ENCODE measurements at places on chromosomes 3 and 15. TPM values are rescaled to one million over a fixed set of nuclear protein-coding genes. Genes with fewer than 3 reads are reported as not detected.
A peak's percentile ranks its signal among the peaks of the same experiment; 100 is the strongest.

CD96 gene
- 60.5 TPM for total RNA-seq

MASP1 gene
- not detected for total RNA-seq

ZBTB47 gene
- total RNA-seq = 1.0 TPM

SLC9A9 gene
- 1.1 TPM for total RNA-seq

TUSC2 gene
- 25.0 TPM for total RNA-seq

DNA sequence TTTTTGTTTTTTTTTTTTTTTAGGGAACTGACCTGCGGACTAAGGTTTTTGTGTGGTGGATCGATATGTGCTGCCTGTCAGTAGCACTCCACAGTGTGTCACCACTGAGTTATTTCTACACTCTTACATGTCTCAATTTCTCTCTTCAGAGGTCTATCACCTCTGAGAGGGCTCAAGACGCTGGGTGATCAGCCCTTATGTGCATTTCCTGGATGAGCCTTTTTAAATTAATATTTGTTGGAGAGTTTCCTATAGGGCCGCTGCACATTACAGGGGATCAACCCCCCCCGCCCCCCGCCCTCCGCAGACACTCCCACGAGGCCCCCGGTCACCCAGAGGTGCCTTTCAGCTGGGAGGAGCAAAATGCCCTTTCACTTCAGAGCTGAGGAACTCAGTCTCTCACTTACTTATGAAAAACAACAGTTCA lies 34.5 kb upstream of the AP4E1 start:
- DNase-seq = no peak
- peaks cover 25% of the 10 kb centered on the region for H3K4me1 ChIP-seq
- no peak overlapping the region for H3K4me3 ChIP-seq
- H3K27me3 ChIP-seq = peaks cover 31% of the 10 kb centered on the region
- H3K36me3 ChIP-seq = no peaks in the 10 kb centered on the region
- H3K27ac ChIP-seq = no peak overlapping the region

COPB2 gene
- total RNA-seq = 99.0 TPM

DNA sequence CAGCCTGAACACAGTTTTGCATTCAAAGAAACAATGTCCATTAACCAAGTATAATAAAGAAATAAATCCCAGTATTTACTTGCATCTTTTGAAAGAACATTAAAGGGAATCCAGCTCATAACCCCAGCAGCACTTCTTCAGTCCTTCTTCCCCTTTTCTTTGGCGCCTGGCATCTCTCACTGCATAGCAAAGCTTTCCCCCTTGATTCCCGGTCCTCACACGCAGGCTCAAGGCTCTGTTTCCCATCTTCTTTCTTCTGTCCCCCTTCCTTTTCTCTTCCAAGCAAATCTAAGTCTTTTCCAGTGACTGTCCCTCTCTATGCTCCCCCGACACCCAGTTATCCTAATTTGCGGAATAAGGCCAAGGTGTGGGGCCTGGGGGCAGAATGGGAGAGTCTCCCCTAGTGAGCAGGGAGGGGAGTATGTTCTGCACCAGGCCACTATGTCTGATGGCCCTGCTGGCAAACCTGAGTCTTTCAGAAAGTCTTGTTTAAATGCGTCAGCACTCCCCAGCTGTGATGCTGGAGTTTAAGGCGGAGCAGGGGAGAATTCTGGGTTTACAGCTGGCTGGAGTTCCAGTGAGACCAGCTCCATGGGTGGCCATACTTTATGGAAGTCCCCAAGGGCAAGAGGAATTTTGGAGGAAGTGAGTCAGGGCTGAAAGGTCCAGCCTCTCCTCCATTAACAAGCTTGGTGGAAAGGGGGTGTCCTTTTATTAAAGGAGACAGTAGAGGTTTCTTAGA lies 42.1 kb downstream of the GOLGA6A start:
- H3K27ac ChIP-seq = no peak overlapping the region
- H3K27me3 ChIP-seq = no peaks in the 10 kb centered on the region
- H3K36me3 ChIP-seq = peaks cover 40% of the 10 kb centered on the region
- DNase-seq = no peak
- H3K4me1 ChIP-seq = peaks cover 2% of the 10 kb centered on the region
- no peak overlapping the region for H3K4me3 ChIP-seq

EFHB gene
- total RNA-seq = 0.44 TPM

GRCh38 chr15:72058585-72058984 lies 59.4 kb downstream of the MYO9A start:
- DNase-seq = no peak
- H3K4me3 ChIP-seq = no peak overlapping the region

DNA sequence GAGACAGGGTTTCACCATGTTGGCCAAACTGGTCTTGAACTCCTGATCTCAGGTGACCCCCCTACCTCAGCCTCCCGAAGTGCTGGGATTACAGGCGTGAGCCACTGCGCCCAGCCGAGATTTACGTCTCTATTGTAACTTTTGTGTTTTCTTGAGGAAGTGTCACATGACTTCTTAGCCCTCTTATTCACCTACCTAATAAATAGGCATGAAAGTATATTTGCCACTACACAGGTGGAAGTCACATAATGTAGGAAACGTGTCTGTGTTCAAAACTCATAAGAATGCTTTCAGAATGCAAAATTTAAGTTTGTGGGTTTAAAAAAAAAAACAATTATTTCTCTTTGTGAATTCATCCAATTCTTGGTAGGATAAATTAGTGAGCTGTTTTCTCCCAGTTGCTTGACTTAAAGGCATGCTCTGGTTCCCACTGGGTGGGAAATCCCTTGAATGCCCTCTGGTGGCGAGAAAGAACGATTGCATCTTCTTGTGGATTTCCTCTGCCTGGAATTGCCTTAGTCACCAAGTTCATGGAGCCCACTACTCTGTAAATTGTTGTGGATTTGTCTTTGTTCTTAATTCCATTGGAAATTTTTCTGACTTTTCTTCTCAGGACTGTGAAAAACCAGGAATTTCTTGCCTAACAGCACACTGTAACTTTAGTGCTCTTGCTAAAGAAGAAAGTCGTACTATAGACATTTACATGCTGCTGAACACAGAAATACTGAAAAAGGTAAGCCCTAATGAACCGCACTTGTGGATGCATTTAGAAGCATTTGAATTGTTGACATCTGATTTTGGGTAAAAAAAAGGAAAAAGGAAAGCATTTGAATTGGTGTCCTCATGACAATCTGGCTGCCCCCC lies 82.2 kb upstream of the CTDSPL start:
- H3K27ac ChIP-seq = no peak overlapping the region
- H3K4me3 ChIP-seq = no peak overlapping the region
- H3K36me3 ChIP-seq = no peaks in the 10 kb centered on the region
- peak; percentile 72 for DNase-seq

LRTM1 gene
- not detected for total RNA-seq

DNA sequence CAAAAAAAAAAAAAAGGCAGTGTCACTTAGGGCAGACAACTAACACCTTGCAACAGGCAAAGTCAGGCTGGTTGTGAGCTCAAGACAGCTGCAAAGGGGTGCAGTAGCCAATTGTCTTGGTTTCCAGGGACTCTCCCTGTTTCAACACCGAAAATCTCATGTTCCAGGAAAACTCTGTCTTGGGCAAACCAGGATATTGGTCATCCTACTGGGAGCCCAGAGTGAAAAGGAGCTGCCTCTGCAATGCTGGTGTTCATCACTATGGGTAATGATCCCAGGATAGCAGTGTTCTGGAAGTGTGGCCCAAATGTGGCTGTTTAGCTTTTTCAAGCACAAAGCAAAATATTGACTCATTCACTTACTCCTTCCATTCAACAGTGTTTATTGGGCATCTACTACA lies 82.6 kb downstream of the ARHGAP31 start:
- H3K27ac ChIP-seq = no peak overlapping the region
- H3K4me3 ChIP-seq = no peak overlapping the region
- DNase-seq = no peak
- H3K4me1 ChIP-seq = no peaks in the 10 kb centered on the region

DNA sequence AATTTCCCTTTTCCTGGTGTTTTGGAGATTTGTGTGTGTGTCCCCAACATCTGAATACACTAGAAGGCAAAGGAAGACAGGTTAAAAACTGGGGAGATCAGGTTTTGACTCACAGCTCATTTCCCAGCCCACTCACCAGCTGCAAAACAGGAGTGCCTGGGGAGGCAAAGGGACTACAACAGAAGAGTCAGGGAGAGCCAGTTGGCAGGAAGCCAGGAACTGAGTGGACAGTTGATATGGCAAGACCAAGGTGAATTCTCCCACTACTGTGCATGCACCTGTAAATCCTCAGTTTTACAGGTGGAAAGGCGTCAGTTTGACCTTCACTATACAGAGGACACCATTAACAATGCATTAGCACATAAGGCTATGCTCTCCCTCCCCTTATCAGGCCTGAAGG lies 901.5 kb upstream of the SEMA6D start:
- H3K36me3 ChIP-seq = no peaks in the 10 kb centered on the region
- no peak overlapping the region for H3K4me3 ChIP-seq
- no peak for DNase-seq
- no peak overlapping the region for H3K27ac ChIP-seq
- H3K27me3 ChIP-seq = no peaks in the 10 kb centered on the region
- H3K4me1 ChIP-seq = no peaks in the 10 kb centered on the region

CLDN1 gene
- total RNA-seq = 0.33 TPM

- DNase-seq = no peak
- H3K4me3 ChIP-seq = no peak overlapping the region
- H3K4me1 ChIP-seq = peaks cover 31% of the 10 kb centered on the region
Measured at GRCh38 chr3:43326891-43327581, 40.7 kb downstream of the SNRK start.

DNA sequence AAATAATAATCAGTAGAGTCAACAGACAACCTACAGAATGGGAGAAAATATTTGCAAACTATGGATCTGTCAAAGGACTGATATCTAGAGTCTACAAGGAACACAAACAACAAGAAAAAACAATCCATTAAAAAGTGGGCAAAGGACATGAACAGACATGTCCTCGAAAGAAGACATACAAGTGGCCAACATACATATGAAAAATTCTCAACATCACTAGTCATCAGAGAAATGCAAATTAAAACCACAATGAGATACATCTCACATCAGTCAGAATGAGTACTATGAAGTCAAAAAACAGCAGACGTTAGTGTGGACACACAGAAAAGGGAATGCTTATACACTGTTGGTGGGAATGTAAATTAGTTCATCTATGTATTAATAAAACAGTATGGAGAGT lies 33.7 kb downstream of the SLC2A2 start:
- peaks cover 29% of the 10 kb centered on the region for H3K27me3 ChIP-seq
- no peak overlapping the region for H3K4me3 ChIP-seq
- no peak for DNase-seq
- no peaks in the 10 kb centered on the region for H3K36me3 ChIP-seq

XYLB gene
- total RNA-seq = 11.6 TPM

GRCh38 chr3:66098436-66098835 lies 59.7 kb upstream of the MAGI1 start:
- H3K36me3 ChIP-seq = no peaks in the 10 kb centered on the region
- no peak overlapping the region for H3K27ac ChIP-seq
- DNase-seq = no peak
- no peaks in the 10 kb centered on the region for H3K4me1 ChIP-seq
- H3K4me3 ChIP-seq = no peak overlapping the region

DNA sequence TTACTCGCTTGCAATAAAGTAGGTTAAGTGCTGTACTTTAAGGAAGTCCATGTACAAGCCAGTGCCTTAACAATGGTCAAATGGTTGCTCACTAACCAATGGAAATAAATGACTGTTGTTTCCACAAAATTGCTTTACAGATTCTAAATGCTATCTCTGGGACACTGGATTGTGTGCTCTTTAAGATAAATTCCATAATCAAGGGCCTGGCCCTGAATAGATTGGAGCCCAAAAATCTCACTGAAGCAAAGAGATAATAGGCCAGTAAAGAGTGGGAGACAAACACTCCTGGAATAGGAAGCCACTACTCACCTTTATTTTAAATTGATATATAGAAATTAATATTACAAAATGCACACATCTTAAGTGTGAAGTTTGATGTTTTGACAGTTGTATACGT lies 62.4 kb upstream of the GOLGA6B start:
- no peak overlapping the region for H3K4me3 ChIP-seq
- peaks cover 3% of the 10 kb centered on the region for H3K27me3 ChIP-seq
- no peak overlapping the region for H3K27ac ChIP-seq
- H3K36me3 ChIP-seq = peaks cover 4% of the 10 kb centered on the region

DNA sequence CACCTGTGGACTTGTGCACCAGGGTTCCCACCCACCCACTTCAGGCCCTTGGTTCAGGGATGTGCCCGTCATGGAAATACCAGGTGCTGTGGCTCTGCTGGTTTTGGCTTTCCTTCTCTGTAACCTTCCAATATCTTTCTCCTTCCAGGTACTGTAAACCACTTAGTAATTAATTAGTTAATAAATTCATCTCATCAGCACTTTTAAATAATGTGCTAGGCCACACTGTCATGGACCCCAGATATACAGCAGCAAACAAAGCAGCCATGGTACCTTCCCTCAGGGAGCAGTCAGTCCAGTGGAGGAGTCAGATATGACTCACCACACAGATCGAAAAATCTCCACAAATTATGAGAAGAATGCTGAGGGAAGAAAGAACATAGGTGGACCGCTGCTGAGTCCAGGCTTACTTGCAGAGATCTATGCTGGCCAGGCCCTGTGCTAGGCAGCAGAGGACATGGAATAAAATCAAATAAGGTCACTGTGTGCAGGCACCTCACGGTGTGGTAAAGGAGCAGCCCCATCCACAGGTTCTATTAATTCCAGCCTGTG lies 6.8 kb upstream of the GATA2 start:
- no peak overlapping the region for H3K4me3 ChIP-seq
- no peaks in the 10 kb centered on the region for H3K36me3 ChIP-seq
- H3K27ac ChIP-seq = no peak overlapping the region
- peaks cover 53% of the 10 kb centered on the region for H3K27me3 ChIP-seq

Measured in activated CD4-positive, alpha-beta T cell treated with anti-CD3 and anti-CD28 coated beads, Interleukin-2, amount 10 ng/mL, durations not matched to agents 24 days and 14 days (primary cell).